Fibroblast of mammary gland (primary cell): ENCODE measurements at places on chromosomes 1 and 21.

GRCh38 chr1:186078245-186078644, 296.8 kb downstream of the TPR start:
- DNase-seq = no peak

GRCh38 chr1:16925635-16926490, 4.1 kb downstream of the CROCC start:
- DNase-seq = no peak

- DNase-seq = no peak
Measured at GRCh38 chr1:162487241-162487640, 10.4 kb upstream of the UHMK1 start.

- peak; percentile 95 for DNase-seq
Measured at GRCh38 chr1:67883069-67883468, 49.8 kb upstream of the GNG12 start.

DNA sequence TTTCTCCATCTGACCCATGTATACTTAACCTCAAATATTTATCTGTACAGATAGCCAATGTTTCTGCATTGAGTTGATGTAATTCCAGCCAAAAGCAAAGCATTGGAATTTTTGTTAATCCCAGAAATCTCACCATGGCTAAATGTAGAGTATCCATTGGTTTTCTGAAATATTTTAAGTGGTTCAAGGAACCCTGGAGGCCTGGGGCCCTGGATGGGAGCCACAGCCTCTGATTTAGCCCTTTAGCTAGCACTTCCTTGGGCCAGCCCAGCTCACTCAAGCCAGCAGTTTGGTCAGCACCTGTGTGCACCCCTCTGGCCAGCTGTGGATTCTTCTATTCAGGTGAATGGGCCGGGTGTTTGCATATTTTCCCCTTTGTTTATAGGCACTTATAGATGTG, 18.8 kb upstream of the EPS8L3 start:
- DNase-seq = no peak

- DNase-seq = peak; percentile 10
Measured at GRCh38 chr1:226549937-226550671, 1.5 kb downstream of the STUM start.

GRCh38 chr1:241531195-241532161, 700 bp upstream of the KMO start:
- DNase-seq = peak; percentile 84

- no peak for DNase-seq
Measured at GRCh38 chr1:198633675-198634121, 5.1 kb upstream of the PTPRC start.

DNA sequence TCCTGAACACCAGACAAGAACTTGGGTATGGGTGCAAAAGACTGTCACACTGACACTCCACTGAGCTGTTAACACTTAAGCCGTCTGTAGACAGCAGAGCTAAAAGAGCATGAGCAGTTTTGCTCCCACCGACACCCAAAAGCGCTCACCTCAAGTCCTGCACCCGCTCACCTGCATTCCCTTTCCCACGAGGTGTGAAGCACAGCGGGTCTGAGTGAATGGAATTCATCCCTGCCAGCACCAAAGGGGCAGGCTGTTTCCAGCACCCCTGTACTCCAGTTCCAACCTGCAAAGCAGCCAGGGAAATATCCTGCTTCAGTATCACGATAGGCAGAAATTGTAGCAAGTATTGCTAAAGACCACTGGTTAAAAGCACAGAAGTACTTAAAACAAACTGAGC, 28.8 kb downstream of the KRTAP21-3 start:
- DNase-seq = no peak

- DNase-seq = no peak
Measured at GRCh38 chr1:12229386-12229834, 420 bp upstream of the VPS13D start.

- DNase-seq = no peak
Measured at GRCh38 chr21:43726686-43727518, 8.0 kb downstream of the PDXK start.

GRCh38 chr1:246181241-246181640, 325.8 kb downstream of the SMYD3 start:
- no peak for DNase-seq

GRCh38 chr1:186884251-186884650, 55.5 kb downstream of the PLA2G4A start:
- peak; percentile 60 for DNase-seq

DNA sequence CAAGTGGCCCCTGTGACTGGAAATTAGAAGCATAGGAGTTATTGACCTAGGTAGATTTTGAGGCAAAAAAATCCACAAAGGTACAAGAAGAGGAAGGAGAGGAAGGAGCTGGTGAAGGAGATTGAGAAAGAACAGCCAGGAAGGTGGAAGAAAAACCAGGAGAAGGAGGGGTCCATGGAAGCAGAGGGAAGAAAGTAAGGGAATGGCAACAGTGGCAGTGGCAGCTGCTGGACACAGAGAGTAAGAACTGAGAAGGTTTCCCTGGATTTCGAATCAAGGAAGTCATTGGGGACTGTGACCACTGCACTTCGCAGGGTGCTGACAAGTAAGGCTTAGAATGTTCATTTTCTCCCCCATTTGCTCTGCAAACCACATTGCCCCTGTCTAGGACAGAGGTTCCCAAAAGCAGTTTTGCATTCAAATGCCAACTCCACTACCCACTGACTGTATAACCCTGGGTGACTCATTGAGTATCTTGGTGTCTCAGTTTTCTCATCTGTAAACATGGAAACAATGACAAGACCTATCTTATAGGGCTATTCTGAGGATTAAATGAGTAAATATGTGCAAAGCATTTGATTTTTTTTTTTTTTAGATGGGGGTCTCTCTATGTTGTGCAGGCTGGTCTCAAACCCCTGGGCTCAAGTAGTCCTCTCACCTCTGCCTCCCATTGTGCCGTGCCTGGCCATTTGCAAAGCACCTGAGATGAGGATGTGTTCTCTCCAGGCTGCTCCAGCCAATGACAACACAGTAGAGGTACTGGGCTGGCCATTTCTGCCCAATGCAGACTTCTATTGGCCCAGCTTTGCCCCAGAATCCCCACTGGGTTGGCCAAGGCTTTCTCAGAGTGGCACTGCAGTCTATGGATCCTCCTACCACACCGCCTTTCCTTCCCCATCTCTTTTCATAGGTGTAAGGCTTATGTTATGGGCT, 9.3 kb upstream of the CAPN2 start:
- DNase-seq = peak; percentile 80

DNA sequence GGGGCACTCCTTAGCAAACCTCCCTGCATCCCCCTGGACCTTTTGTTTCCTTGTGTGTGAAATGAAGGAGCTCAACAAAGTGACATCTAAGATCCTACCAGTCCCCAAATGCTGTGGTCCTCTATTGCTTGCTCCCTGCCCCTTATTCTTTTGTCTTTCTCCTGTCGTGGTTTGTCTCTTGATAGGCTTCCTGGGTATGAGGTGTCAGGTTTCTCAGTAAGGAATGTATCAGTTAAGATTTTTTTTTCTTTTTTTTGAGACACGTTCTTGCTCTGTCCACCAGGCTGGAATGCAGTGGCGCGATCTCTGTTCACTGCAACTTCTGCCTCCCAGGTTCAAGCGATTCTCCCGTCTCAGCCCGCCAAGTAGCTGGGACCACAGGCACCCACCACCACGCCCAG, 16.8 kb downstream of the CNIH3 start:
- DNase-seq = no peak
